GM12892 (cell line): ENCODE measurements at places on chromosomes 1 and 21.

DNA sequence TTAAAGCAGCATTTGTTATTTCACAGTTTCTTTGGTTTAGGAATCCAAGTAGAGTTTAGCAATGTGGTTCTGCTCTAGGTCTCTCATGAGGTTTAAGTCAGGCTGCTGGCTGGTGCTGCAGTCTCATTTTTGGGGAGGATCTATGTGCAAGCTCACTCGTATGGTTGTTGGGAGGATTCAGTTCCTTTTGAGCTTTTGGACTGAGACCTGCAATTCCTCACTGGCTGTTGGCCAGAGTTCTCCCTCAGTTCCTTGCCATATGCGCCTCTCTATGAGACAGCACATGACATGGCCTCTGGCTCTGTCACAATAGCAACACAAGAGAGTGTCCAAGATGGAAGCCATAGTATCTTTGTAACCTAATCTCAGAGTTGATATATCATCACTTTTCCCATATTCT is 91.0 kb downstream of the OLFML2B start:
- no peak for DNase-seq

DNA sequence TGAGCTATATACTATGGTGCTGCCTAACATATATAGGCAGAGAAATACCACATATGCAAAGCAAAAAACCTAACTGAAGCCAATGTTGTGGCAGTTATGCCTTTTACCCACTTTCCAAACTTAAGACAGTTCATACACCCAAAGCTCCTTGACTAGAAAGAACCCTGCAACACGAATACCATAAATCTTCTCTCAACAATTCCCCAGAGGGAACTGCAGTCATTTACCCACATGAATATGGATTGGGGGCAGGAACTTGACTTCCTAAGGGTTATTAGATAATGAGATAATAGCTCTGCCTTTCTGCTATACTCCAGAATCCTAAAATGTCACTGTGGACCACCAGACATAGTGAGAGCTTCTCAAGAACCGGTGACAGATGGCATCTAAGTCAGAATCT is 2.9 kb upstream of the ASPM start:
- no peak for DNase-seq

- DNase-seq, result no peak
These were observed 514.7 kb downstream of the PLPP3 start for GRCh38 chr1:56064705-56065104.

DNA sequence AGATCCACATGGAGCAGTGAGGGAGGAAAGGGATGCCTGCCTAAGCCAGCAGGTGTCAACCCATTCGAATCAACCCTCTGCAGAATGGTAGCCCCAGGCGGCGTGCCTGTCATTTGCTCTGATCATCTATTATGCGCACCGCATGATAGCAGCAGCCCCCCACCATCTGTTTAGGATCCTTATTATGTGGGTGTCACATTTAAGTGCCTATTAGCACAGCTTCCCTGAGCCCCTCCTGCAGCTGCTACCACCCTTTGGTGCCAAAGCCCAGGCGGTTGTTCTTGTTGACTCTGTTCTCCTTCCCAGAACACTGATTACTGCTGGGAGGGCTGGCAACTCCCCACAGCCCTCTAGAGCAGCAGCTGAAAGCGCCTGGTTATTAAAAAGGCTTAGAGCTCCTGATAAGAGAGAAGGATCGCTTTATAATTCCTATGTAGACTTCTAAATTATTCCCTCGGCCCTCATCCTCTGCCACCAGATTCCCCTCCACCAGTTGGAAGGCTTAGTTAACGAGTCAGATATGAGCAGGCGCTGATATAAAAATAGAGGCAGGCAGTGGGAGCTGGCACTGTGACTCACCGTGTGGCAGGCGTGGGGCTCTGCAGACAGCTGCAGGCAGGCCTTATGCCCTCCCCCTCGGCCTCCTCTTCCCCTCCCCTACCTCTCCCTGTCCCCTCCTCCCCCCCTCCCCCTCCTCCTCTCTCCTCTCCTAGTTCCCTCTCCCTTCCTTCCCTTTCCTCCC is 23.0 kb downstream of the ACTA1 start:
- DNase-seq, result no peak

DNA sequence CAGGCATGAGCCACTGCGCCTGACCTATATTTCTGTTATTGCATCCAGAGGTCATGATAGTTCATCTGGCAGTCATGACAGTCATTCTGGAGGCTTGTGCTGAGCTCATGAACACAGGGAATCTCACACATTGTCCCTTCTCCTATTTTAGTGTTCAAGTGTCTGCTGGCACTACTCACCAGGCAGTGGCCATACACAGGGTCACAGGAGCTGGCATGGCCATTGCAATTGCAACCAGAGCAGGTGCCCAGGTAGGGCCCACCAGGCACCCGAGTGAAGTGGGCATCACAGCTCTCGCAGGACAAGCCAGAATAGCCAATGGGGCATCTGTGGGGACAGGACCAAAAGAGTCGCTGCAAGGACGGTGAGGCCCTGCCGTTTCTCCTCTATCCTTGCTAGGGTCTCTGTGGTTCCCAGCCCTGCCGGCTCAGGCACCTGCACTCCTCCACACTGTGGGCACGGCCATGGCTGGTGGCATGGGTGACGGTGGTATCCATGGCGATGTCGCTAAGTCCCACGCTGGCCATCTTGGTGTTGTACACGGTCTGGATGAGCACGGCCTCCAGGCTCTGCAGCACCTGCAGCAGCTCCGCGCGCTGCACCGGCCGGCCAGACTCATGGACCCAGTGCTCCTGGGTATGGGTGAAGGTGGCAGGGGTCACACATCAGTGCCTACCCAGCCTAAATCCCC is 57.0 kb downstream of the HSPG2 start:
- DNase-seq, result no peak

DNA sequence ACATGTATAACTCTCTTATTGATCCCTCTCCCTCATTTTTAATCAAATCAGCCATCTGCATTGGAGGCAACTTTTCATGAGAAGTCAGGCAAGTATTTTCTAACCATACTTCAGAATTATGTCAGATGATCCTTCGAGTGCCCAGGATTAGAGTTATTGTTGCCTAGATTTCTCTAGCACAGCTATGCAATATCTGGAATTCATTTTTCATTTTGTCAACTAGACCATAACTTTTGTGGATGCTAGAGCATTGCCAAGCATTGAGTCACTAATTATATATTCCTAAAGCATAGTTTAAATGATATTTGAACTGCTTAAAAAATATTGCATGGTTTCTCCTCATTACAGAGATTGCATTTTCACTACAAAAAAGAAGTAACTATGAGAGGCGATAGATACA is 21.2 kb downstream of the HFM1 start:
- DNase-seq, result no peak

DNA sequence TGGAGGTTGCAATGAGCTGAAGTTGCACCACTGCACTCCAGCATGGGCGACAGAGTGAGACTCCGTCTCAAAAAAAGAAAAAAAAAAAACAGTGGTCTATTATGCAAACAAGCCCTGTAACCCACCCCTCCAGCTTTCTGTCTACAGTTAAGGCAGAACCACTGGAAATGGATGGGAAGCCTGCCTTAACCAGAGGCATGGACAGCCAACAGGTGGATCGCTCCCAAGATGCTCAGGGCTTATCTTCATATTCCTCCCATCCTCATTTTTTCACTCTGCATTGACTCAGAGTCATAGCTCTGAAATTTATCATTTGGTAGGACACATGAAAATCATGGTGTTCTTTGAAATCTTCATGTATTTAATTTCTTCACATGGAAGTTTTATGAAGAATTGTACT is 8.7 kb downstream of the MTFR1L start:
- no peak for DNase-seq

GRCh38 chr21:41168391-41169257 is 664 bp downstream of the BACE2 start:
- no peak for DNase-seq

DNA sequence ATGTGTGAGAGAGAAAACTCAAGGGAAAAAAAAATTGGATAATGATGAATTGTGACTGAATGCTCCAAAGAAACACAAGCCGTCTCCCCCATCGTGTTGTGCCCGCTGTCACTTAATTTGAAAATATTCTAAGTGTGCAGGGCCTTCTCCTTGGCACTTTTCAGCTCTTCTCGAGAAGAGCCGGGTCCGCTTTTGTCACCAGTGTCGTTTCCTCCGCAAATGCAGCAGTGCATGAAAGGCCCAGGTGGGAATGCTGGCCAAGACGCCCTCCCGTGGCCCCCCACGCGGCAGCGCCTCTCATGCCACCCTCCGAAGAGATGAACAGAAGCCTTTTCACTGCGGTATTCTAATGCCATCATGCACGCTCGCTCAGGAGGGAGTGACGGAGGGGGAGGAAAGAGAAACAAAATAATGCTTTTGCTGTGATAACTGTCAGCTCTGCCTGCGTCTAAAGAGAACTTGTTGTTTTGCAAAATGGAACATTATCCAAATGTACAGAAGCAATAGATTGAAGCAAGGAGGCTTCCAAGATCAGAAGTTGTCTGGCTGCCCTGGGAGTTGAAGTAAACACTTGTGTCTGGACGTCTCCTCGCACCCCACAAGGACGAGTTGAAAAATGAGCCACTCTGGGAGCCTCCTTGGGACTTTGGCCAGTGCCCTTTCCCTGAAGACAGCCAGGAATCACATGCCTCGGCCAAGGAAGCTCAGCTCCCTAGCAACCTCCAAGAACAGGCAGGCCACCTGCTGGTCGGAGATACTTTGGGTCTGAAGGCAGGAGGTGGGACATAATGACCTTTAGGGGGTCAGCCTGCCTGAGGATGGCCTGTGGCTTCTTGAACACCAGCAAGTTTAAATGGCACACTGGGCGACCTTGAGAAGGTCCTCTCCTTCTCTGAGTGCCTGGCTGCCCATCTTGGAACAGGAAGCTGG is 166.1 kb upstream of the ZC3H12A start:
- DNase-seq, result no peak

GRCh38 chr1:54968551-54968950 is 11.9 kb upstream of the TMEM61 start:
- DNase-seq, result no peak

DNA sequence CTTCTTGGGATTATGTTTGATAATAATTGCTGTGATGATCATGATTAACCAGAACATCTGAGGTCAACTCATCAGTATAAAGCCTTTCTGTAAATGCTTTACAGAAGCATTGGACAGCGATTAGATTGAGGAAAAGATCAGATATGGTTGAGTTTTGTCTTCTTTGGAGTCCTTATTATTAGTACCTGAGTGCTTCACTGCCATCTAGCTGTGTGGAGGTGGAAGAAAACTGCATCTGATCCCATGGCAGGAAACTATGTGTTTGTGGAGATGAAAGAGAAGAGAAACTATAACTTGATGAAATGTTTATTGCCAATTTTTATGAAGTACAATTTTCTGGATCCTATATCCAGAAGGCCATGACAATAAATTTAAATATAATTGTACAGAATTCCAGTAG is 11.4 kb downstream of the FLG2 start:
- no peak for DNase-seq

DNA sequence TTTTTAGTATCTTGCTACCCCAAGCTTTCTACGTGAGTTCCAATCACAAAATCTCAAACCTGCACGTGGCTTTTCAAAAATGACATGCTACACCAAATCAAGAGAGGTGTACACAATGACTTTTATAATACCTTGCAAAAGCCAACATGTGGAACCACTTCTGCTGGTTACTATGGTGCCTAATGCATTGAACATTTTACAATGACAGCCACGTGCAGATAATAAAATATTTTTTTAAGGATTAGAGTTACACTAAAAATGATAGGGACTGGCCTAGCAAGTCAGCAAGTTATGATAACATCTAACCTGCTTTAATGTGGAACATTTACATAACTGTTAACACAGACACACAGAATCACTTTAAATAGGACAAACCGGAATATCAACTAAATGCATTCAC is 30.2 kb downstream of the EYA3 start:
- no peak for DNase-seq

DNA sequence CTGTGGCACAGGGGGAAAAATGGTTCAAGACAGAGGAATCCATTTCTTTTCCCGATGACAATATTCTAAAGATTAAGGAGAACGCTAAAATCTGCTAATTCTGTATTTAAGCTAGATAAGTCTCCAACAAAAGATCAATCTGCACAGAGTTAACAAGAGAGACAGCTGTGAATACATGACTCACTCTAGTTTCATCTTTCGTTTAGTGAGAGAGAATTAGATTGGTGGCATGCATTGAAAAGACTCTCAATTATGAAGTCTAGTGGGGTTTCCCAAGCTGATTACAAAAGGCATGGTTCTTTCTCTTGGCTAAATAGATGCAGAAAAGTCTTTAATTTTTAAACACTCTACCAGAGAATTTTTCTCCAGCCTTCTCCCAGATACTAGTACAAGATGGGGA is 34.4 kb downstream of the CAPN9 start:
- DNase-seq, result no peak

DNA sequence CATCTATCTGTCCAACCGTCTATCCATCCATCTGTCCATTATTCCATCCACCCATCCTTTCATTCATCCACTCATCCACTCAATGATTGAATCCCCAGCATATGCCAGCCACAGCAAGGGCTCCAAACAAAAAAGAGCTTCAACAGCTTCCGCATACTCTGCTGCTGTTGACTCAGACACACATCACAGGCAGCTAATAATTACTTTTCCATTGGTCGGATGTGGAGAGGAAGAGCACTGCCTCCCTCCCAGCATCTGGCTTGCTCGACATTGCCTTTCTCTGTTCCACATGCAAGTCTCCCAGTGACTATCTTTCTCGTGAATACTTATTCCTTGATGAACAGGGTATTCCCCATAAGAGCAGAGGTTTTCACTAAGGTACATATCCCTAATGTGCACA is 176.5 kb downstream of the HIVEP3 start:
- no peak for DNase-seq

DNA sequence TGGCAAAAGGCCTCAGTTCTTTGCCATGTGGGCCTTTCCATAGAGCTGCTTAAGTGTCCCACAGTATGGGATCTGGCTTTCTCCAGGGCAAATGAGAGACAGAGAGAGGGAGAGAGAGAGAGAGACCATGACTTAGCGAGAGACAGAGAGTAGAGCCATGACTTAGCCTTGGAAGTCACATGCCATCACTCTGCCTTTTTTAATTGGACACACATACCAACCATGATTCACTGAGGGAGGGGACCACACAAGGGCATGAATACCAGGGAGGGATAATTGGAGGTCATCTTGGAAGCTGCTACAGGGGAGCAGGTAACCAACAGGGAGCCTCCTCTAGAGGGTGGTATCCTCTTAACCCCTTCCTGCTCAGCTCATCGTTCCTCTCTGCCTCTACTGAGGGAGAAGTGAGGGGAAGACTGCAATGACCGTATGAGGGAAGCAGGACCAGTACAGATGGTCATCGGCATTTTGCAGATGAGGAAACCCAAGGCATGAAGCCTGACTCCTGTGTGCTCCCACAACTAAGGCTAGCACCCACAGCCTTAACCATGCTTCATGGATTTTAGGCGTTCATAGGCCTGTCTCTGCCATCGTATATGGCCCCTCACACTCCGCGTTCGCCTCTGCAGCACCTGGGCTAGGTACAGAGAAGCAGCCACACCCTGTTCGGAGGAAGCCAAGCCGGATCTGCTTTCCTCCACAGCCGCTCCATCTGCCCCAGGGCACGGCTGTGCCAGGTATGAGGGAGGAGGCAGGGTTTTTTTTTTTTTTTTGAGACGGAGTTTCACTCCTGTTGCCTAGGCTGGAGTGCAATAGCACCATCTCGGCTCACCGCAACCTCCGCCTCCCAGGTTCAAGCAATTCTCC is 38.6 kb downstream of the MEF2D start:
- DNase-seq, result no peak
